ENCODE measurements at places on chromosomes 1 and 21.

- DNase-seq, result no peak
Observed at GRCh38 chr1:16644193-16644481, 22.6 kb downstream of the RNU1-3 start.

GRCh38 chr1:97691325-97691724 lies 229.5 kb downstream of the DPYD start:
- peak; percentile 44 for DNase-seq

DNA sequence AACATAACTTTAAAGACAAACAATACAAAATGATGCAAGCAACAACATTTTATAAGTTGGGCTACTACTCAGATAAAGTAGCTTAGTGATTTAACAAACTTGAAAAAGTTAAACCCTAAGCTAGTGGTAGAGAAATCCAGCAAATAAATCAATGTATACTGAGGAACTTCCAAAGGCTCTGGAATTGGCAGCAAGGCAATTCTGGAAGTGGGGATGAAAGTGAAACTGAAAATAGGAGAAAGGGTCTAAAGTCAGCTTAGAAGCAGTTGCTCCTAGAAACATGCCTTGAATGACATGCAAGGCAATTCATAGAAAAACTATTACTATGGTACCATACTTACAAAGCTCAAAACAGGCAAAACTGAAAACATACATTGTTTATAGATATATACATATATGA lies 90.0 kb upstream of the CAMK1G start:
- no peak for DNase-seq

- no peak for DNase-seq
Observed at GRCh38 chr1:104136621-104137020, 386.9 kb downstream of the AMY1C start.

GRCh38 chr1:223147873-223148272 lies 4.8 kb upstream of the TLR5 start:
- DNase-seq, result no peak

GRCh38 chr1:234518876-234519275 lies 39.9 kb upstream of the TARBP1 start:
- no peak for DNase-seq

DNA sequence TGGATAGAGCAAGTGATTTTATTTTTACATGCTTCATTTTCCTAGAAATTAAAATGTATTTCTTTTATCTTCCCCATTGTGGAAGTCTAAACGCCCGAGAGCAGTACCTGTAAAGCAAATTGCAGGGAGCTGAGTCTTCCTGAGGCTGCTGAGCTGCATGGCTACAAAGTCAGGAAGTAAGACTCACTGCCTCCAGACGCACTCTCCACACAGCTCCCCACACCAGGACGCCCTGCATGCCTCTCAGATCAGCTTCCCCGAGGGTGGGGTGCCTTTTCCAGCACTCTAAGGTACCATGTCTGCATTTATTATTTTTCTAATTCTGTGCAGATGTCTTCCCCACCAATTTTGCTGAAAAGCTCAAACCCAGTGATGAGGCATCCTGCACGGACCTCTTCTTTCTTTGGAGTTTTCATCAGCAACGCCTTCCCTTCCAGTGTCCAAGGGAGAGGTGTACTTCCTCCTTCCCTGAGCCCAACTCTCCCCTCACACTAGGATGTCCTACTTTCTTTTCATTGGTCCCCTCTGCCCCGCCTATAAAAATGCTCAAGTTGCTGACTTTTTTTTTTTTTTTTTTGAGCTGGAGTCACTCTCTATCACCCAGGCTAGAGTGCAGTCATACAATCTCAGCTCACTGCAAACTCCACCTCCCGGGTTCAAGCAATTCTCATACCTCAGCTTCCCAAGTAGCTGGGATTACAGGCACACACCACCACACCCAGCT lies 114.7 kb downstream of the PCNX2 start:
- DNase-seq, result no peak

- DNase-seq, result no peak
Observed at GRCh38 chr1:230097370-230097769, 30.3 kb downstream of the GALNT2 start.

DNA sequence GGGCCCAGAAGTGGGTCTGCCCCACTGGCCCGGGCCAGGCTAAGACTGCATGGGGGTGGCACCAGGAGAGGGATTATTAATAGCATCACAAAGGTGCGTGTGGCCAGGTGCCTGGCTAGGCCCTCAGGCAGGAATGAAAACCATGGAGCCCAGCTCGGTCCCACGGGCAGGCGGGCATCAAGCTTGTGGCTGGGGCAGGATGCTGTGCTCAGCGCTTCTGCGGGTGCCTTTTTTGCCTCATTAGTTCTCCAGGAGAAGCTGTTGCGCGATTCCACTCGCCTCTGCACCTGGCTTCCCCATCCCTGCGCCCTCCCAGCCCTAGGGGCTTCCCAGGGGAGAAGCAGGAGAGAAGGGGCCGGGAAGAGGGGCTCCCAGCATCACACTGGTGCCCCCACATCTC lies 39.3 kb downstream of the CITED4 start:
- DNase-seq, result no peak

- no peak for DNase-seq
Observed at GRCh38 chr1:55724551-55725325, 509.6 kb upstream of the USP24 start.

DNA sequence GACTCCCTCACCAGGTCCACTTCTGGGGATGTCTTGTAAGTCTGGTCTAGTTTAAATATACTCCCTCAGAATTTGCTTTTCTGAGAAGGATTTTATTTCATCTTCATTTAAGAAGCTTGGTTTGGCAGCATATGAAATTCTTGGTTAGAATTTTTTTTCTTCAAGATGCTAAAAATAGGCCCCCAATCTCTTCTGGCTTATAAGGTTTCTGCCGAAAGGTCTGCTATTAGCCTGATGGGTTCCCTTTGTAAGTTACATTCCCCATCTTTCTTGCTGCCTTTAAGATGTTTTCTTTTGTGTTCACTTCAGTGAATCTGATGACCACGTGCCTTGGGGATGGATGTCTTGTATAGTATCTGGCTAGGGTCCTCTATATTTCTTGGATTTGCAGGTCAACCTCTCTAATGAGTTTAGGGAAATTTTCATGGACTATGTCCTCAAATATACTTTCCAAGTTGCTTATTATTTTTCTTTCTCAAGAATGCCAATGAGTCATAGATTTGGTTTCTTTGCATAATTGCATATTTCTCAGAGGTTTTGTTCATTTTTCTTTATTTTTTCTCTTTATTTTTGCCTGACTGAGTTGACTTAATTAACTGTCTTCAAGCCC lies 19.4 kb downstream of the TCP10L start:
- no peak for DNase-seq

GRCh38 chr1:11291049-11291448 lies 18.1 kb downstream of the UBIAD1 start:
- DNase-seq, result no peak

GRCh38 chr1:169574336-169574735 lies 11.9 kb downstream of the F5 start:
- DNase-seq, result no peak

GRCh38 chr1:230626232-230626631 lies 16.0 kb upstream of the COG2 start:
- DNase-seq, result no peak

DNA sequence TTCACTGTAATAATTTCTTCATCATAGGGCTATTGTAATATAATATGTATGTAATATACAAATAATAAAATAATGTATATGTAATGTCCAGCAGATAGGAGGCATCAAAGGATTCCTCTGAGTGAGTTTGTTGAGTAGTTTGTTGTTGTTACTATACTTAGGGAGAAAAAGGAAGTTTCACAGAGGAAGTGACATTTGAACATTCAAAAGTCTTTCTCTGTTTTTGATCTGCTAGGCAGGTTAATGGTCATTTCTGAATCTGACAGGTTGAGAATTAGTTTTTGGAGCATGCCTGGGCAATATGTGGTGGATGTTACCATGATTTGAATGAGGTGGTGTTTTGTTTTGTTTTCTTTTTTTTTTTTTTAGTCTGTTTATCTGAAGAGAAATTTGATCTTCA lies 102.1 kb downstream of the NRDC start:
- DNase-seq, result no peak

- no peak for DNase-seq
Observed at GRCh38 chr21:35052801-35053200, 3.7 kb upstream of the RUNX1 start.

DNA sequence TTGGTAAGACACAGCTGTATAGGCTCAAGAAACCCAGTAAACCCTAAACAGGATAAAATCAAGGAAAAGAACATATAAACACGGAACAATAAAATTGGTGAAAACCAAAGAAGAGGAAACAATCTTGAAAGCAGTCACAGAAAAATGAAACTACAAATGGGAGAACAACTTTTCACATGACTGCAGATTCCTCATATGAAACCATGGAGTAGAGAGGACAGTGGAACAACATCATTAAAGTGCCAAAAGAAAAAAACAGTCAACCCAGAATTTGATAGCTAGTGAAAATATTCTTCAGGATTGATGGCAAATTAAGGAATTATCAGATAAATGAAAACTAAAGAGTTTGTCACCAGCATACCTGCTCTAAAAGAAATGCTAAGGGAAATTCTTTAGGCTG lies 23.9 kb upstream of the B3GALT5 start:
- DNase-seq, result no peak

DNA sequence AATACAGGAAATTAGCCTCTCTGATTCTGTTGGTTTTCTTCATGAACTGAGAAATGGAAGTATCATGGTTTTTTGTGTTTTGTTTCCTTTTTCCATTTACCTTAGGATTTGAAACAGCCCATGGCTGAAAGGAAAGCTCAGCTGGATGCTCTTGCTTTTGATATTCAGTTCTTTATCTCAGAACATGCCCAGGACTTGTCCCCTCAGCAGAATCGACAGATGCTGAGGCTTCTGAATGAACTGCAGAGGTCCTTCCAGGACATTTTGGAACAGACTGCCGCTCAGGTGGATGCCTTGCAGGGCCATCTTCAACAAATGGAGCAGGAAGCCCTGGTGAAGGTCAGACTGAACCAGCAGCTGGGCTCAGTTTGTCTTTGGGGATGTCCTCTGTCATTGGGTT lies 142.4 kb downstream of the MACF1 start:
- no peak for DNase-seq

DNA sequence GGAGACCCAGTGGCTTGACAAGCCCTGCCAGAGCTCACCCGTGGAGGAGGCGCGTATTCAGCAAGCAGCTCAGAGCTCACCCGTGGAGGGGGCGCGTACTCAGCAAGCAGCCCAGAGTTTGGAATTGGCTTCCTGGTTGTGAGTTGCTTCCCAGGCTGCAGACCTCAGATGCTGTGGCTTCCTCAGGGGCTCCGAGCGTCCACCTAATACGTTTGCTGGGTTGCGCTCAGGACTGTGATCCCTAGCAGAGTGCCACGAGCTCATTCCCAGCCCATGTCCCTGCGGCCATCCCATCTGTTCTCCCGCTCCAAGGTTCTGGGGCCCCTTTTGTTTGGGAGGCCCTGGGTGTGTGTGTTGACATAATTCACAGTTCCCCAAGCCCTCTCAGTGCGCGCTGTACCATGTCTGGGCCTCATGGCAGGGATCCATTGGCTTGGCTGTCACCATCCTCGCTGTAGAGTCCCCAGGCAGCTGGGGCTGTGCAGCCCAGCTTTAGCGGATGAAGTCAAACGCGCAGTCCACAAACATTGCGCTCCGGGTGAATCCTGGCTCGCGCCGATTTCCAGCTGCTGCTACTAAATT lies 3.6 kb downstream of the AJAP1 start:
- peak; percentile 83 for DNase-seq

- no peak for DNase-seq
Observed at GRCh38 chr1:12143631-12144155, 23.1 kb upstream of the TNFRSF1B start.

DNA sequence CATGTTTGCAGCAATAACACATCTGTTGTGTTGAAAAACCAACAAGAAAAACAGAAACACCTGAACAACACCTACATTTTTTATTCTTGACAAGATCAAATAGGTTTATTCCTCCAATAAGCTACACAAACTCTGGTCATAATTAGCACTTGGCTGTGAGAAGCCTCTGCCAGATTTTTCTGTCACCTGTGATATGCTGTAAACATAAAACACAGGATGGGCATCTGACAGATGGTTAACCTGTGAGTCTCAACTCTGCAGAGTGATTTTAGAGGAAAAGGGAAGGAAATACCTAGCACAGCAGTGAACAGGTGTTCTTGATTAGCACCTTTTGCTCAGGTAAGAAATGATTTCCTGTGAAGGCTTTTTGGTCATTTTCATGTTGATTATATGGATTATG lies 175.4 kb upstream of the COA6 start:
- no peak for DNase-seq

DNA sequence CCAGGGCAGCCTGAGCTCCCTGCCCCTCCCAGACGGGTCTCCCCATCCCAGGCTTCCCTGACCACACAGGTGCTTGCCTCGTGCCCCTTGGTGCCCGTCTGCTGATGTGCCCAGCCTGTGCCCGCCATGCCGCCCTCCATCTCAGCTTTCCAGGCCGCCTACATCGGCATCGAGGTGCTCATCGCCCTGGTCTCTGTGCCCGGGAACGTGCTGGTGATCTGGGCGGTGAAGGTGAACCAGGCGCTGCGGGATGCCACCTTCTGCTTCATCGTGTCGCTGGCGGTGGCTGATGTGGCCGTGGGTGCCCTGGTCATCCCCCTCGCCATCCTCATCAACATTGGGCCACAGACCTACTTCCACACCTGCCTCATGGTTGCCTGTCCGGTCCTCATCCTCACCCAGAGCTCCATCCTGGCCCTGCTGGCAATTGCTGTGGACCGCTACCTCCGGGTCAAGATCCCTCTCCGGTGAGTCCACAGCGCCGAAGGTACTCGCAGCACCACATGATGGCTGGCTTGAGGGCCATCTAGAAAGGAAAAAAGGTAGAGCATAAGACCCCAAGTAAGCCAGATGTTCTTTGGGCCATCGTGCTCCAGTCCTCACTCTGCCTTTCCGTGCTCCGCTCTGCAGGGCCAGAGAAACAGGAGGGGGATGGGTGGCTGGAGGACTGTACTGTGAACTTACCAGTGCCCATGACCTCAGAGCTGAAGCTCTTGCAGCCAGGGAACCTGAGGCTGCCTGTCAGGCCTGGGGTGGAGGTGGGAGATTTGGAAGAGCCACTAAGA lies 1.4 kb downstream of the ADORA1 start:
- no peak for DNase-seq

GRCh38 chr21:46111193-46111571 lies 13.3 kb downstream of the COL6A2 start:
- no peak for DNase-seq

- no peak for DNase-seq
Observed at GRCh38 chr21:15953551-15954116, 223.9 kb downstream of the USP25 start.

DNA sequence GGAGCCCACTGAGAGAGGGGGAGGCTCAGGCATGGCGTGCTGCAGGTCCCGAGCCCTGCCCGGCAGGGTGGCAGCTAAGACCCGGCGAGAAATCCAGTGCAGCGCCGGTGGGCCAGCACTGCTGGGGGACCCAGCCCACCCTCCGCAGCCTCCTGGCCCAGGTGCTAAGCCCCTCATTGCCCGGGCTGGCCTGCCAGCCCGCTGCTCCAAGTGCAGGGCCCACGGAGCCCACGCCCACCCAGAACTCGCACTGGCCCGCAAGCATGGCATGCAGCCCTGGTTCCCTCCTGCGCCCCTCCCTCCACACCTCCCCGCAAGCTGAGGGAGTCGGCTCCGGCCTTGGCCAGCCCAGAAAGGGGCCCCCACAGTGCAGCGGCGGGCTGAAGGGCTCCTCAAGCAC lies 61.5 kb downstream of the C21orf91 start:
- no peak for DNase-seq

- no peak for DNase-seq
Observed at GRCh38 chr1:111370871-111371270, 56.7 kb downstream of the OVGP1 start.

GRCh38 chr1:160625321-160625720 lies 21.5 kb downstream of the SLAMF1 start:
- DNase-seq, result no peak

GRCh38 chr1:180163041-180163440 lies 8.4 kb downstream of the QSOX1 start:
- DNase-seq, result no peak

All from eye (tissue), 1 donor.